ENCODE measurements at places on chromosomes 7 and 10.

- no peak for DNase-seq
These were observed 143.4 kb downstream of the C10orf105 start for GRCh38 chr10:71575934-71576801.

DNA sequence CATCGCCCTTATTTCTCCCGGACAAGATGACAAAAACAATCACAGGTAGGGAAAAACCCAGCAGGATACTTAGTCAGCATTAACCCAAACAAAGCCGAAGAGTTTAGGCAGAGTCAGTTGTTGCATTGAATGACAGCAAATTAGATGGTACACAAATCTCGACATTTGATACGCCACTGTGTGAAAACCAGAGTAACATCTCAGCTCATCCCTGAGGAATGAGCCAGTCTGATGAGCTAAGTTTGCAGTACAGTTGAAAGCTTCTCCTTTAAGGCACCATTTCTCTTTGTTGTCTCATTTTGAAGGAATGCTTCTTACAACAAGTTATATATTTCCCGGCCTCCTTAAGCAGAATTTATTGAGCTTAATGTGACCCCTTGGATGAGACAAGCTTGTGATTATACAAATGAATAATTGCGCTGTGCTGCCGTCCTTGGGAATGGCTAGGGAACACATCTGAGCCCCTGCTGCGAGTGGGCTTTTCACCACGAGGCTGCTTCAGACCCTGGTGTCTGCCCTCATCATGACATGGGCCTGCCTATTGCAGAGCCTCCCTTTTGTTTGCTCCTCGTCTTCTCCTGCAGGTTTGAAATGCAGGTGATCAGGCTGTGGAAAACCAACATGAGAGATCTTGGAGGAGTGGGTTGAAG lies 137.3 kb downstream of the CELF2 start:
- no peak for DNase-seq

GRCh38 chr10:31526681-31527080 lies 207.7 kb downstream of the ZEB1 start:
- DNase-seq, result no peak

DNA sequence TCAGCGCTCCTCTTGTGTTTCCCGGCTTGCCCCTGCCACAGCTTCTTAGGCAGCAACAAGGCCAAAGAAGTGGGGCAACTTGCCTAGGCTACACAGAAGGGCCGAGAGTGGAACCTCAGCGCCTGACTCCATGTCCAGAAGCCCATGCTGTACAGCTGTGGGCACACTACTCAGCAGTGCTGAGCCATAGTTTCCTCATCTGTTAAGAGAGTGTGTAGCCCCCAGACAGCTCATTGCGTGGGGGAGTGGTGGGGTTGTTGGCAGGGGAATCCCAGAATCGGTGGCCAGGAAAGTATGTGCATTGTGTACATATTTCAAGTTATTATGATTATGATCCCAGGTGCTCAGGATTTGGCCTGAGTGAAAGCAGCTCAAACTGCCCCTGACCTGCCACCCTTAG lies 96.2 kb downstream of the CDH23 start:
- no peak for DNase-seq

GRCh38 chr10:96529634-96530279 lies 16.0 kb upstream of the TLL2 start:
- no peak for DNase-seq

DNA sequence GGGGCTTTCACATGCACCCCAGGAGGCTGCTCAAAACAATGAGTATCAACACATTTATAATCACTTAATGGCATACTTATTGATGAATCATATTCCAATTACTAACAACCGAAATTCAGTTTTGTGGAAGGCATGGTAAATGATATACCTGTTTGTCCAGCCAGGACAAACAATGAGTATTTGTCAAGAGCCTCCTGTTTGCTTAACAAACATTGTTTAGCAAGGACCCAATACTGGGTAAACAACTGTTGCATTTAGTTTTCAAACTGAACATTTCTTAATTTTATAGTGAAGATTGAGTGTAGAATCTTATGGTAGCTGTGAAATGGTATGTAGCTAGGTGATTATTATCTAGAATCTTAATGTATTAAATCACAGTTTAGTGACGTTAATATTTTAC lies 473.7 kb downstream of the ATRNL1 start:
- no peak for DNase-seq

DNA sequence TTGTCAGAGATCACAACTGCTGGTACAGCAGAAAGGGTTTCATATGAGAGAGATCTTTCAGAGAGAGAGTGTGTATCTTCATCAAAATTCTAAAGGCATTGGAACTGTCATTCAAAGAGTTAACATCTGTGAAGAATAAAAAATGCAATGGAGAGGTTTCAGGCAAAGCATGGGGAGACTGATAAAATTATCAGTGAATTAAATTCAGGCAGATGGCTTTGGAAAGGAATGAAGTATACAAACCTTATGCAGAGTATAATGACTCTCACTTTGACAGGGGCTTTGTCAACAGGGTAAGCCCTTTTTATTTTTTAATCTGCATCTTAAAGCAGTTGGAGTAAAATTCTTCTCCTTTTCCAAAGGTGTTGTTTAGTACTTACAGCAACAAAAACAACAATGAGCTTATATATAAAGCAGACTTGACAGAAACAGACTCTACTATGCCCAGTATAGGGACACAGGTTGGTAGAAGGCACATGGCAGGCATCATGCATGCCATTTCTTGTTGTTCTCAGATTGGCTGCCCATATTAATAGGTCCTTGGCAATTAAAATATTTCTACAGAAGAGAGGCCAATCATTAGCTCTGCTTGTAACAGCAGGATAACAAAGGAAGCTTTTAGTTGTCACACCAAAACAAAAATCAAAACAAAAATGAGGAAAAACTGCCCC lies 54.9 kb upstream of the NXPH1 start:
- DNase-seq, result no peak

GRCh38 chr7:17832242-17832641 lies 108.1 kb downstream of the SNX13 start:
- DNase-seq, result no peak

DNA sequence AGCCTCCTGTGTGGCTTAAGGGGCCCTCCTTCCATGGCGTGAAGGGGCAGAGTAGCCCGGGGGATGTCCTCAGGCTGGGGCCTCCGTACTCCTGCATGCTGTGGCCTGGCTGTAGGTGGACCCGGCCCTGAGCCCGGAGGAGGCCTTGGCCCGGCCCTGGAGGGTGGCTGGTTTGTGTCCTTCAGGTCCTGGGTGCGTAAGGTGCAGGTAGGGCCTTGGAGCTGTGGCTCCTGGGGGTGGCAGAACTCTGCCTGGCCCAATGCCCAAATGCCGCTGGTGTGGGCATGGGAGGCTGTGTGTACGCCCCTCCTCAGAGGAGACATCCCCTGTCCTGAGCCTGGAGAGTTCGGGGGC lies 26.9 kb upstream of the AMZ1 start:
- no peak for DNase-seq

DNA sequence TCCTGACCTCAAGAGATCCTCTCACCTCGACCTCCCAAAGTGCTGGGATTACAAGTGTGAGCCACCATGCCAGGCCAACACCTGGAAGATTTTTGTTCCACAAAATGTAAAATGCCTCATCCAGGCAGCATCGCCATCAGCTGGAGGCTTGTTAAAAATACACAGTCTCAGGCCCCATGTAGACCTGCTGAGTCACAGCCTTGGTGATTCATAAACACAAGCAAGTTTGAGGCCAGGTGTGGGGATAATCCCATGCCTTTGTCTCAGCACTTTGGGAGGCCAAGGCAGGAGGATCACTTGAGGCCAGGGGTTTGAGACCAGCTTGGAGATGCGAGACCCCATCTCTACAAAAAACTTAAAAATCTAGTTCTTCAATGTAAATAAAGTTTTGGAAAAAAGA lies 49.1 kb upstream of the FOXK1 start:
- no peak for DNase-seq

DNA sequence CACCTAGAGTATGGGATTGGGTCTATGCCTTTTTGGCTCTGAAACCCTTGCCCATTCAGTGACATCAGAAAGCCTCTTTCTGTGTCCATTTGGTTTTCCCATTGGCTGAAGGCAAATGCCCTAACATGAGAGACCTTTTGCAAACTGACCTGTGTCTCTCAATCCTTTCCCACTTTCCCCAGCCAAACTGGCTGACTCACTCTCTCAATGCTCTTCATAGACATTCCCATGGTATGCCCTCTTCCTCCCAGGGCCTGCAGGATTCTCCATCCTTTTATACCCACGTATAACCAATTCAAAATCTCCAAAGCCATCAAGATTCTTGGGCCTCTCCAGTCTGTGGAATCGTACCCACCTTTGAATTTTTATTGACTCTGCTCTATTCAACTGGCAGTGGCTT lies 563.3 kb downstream of the GATA3 start:
- DNase-seq, result no peak

DNA sequence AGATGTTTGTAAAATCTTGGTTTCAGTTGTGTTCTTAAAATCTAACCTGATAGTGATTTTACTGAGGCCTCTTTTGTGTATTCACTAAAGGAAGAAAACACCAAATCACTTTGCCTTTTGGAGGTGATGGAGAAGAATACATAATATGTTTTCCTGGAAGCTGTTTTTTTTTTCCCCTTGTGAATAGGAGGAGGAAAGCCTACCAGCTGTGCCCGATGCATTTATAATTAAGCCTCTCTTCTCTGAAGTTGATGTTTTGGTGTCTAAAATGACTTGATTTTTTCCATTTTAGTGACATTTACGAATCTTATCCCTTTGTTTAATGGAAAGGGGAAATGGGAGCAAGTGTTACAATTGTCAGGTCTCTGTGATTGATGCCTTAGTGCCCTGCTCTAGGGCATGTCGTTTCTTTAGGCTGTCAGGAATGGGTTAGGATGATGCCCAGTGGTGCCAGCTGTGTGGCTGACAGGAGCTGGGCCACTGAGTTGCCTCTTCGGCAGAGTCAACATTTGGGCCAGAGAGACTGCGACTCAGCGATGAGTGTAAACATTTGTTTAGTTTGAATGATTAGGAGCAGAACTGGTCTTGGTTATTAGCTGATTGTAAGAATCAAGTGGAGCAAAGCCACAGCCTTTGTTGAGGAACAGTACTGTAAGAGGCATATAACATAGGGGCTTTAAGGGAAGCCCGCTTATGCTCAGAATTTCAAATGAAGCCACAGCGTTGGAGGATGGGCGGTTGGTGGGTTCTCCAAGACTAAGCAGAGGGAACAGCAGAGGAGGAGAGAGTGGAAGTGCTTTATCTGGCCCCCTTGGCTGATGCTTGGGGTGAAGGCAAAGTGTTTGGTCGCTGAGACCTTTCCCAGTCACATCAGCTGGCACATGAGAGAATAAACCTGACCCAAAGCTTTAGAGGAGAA lies 81.6 kb downstream of the CDK14 start:
- no peak for DNase-seq

DNA sequence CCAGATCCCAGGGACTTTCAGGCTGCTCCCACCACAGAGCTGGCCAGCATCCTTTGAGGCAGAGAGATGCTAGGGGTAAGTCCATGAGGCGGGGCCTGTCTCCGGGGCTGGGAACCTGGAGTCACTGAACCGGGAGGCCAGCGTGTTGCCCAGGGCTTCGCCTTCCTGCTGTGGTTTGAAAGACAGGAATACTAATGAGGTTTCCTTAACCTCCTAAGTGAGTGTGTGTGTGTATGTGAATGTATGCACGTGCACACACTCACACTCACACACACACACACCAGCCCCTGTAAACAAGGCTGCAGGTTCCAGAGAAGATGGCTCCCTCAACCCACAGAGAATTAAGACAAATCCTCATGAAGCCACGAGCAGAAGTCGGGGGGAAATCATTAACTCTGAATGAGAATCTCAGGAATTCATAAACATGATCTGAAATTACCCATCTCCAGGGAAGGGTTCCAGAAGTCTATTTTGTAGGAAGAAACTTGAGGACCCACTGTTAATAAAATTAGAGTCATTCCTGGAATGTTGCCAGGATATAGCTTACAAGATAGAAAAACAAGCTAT lies 20.3 kb upstream of the PFKP start:
- DNase-seq, result no peak

- no peak for DNase-seq
These were observed 25.4 kb upstream of the GPAM start for GRCh38 chr10:112208997-112209396.
